Stimulated activated CD4-positive, alpha-beta T cell treated with anti-CD3 and anti-CD28 coated beads, Interleukin-1b, Interleukin-23, amount 100 ng/mL, for 1 hour (primary cell): ENCODE measurements at places on chromosomes 7 and 10.

GRCh38 chr10:33122014-33122809 is 164.2 kb upstream of the ITGB1 start:
- no peak for DNase-seq

DNA sequence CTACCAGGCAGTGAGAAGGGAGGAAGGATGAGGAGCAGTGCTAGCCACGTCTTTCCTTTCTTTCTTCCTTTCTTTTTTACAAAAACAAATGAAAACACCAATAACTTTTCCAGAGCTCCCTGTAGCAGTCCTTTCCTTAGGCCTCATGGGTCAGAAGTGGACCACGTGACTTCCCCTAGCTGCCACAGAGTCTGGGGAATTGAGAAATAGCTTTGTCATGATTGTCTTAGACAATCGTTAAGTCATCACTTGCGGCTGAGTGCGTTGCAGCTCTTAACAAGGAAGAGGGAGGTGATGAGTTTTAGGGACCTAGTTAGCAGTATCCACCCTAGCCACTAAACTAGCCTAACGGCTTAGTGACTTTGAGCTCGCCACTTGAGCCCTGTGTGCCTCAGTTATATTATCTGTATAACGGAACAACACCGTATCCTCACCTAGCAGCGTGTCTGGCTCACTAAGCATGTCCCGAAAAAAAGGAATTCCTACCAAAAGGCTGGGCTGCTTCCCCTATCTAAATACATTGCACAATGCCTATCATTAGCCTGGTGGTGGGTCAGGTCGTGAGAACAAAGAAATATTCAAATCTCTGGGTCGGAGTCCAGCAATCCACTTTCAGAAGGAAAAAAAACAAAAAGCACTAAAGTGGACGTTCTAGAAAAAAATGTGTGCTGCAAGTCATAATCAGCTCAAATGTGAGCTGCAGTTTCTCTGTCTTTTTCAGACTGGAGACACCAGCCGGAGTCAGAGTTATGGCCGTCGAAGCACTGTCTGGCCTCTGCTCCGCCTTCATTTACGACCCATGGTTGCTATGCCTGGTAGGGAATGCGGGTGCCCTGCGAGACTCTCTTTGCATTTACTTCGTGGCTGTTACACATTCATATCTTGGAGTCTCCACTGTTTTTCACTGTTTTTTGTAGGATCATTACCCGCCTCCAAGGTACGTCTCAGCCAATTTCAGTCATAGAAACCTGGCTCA is 338.5 kb upstream of the FOXK1 start:
- no peak for DNase-seq

DNA sequence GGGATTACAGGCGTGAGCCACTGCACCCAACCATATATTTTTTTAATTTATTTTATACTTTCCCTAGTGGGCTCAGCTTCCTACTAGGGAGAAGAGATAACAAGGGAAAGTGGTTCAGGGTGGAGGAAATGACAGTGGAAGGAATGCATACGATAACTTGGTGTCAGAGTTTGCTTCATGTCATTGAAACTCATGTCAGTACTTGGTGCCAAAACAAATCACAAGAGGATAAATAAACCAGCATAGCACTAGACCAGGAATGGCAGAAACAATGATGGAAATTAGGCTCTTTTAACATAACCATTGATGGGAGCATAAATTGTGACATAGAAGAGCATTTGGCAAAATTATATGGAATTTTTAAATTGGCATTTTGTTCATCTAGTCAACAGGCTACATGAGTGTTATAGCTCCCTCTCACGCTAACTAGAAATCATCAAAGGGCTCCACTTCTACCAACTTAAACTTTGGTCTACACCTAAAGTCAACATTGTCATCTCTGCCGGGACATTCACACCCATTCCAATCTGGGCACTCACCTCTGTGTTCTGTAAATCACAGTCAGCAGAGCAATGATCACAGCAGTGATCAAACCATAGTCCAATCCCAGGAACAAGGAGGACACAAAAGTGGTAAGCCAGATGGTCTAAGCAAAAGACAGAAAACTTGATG is 41.2 kb downstream of the PSMC2 start:
- DNase-seq, result no peak

- DNase-seq, result no peak
These were observed 62.7 kb downstream of the LGI1 start for GRCh38 chr10:93820434-93820833.

- DNase-seq, result no peak
These were observed 9.2 kb downstream of the OR2A5 start for GRCh38 chr7:144057954-144058353.

DNA sequence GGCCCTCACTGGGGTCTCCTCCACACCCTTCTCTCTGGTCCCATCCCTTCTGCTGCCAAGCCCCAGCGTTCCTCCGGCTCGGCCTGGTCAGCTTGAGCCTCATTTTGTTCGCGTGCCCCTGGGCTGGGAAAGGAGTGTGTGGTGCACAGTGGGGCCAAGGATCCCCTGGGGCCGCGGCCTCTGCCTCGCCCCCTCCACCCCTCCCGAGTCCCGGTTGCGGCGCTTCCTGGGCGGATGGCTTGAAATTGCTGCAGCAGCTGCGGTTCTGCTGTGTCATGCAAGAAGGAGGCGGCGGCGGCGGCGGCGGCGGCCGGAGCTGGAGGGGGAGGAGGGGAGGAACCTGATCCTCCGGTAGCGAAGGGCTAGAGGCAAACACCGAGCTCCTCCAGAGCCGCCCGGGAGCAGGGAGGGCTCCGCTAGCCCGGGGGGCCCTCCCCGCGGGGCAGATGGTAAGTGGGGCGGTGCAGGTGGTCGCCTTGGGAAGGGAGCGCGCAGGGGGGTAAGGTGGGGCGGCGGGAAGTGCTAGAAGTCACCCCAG is 217.8 kb upstream of the MKLN1 start:
- peak; percentile 36 for DNase-seq

- no peak for DNase-seq
These were observed 1.3 kb downstream of the FGFR2 start for GRCh38 chr10:121596689-121597503.

- DNase-seq, result no peak
These were observed 417.0 kb upstream of the FOXK1 start for GRCh38 chr7:4265066-4265465.

DNA sequence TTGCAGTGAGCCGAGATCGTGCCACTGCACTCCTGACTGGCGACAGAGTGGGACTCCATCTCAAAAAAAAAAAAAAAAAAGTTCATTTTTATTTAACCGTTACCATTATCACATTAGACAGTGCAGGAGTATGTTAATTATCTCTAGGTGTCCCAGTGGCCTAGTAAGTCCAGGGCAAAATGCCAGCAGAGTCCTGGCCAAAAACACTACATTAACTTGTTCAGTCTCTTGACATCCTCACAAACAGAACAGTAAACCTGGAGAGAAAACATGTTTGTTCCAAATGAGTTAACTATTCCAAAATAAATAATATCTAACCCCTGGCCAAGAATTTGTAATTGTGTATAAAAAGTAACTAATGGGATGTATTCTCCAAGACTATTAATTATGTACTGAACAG is 43.2 kb downstream of the PTPRZ1 start:
- DNase-seq, result no peak

GRCh38 chr10:97999066-97999922 is 31.1 kb downstream of the CRTAC1 start:
- no peak for DNase-seq

DNA sequence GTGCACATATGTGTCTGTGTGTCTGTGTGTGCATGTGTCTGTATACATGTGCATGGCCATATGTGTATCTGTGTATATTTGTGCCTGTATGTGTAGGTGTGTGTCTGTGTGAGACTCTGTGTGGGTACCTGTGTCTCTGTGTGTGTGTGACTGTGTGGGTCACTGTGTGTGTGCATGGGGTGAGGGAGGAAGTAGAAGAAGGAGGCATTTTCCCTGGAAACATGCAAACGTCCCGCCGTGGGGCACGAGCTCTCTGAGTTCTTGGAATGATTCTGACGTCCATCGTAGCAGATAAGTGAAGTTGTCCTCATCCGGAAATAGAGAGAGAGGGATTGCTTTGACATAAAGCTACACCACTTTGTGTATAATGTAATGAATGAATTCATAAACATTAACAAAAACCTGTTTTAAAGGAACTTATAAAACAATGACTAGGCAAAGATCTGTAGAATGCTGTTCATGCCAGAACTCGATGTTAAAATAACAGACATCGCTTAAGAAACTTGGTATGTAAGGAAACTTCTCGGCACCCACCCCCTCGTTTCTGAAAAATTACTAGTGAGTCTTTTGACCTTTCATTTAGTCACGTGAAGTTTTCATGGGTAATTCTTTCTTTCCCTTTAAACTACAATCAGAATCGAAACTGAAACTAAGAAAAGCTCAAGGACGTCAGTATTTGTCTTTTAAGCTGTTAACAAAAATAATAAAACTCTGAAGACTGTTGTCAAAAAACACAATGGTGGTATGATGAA is 43.6 kb upstream of the KLF6 start:
- no peak for DNase-seq

- DNase-seq, result no peak
These were observed 1.6 kb downstream of the POLR1F start for GRCh38 chr7:19707240-19707639.

GRCh38 chr7:106968160-106968559 is 76.3 kb upstream of the PRKAR2B start:
- DNase-seq, result no peak

- no peak for DNase-seq
These were observed 606.4 kb downstream of the SORCS1 start for GRCh38 chr10:106557951-106558733.

DNA sequence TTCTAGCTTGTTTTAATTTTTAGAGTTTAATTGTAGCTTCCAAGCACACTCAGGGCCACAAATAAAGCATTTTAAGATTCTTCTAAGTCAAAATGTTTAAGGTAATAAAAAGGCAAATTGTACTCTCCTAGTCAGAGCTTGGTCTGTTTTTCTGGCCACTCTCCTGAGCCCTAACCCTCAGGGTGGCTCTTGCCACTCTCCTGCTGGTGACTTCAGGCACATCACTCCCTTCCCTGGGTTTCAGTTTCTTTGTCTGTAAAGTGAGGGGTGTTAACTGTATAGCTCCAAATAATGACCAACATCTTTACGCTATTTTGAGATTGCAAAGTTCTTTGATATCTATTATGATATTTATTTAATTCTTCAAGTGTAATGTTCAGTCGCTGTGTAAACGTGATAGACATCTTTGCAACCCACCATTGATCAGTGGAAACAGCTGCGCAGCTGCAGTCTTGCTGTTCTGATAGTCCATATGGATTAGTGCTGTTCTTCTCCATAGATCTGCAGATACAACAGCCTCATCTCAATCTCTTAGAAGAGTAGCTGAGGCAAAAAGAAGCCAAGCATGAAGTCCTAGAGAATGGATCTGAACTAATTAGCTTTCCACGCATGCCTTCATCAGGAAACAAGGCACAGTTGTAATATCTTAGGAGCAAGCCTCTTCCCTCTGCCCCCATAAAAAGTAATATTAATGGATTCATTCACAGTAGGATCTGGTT is 189.9 kb downstream of the PLPP4 start:
- DNase-seq, result no peak

DNA sequence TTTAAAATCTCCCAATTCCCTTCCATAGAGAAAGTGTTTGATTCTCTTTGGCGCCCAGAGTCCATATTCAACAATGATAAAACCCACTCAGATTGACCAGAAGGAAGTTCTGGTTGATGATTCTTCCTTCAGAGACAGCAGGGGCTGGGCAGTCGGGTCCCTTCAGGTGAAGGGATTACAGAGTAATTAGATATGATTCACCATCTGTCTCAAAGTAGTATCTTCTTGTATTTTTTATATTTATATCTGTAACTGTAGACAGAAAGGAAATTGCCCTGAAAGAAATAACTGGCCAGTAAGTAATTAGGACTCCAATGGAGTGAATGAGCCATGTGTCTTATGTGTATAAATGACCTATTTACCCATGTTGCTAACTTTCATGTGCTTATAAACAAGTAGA is 156.0 kb downstream of the PLCE1 start:
- no peak for DNase-seq

DNA sequence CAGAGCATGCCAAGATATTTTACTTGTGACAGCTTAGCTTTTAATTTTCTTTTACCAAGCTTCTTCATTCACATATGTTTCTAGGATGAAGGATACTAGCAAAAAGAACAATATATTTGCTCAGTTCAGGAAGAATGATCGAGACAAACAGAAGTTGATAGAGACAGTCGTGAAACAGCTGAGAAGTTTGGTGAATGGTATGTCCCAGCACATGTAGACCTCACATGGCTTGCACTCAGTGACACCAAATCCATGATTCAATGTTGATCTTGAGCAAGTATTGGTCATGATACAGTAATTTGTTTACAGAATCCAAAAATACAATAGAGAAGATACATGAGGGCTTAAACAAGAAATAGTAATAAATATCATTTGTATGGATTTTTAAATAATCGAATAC is 2.5 kb upstream of the CYP26C1 start:
- no peak for DNase-seq

- DNase-seq, result no peak
These were observed 126.7 kb downstream of the RGS10 start for GRCh38 chr10:119415536-119416503.

- no peak for DNase-seq
These were observed 143.2 kb downstream of the SRPK2 start for GRCh38 chr7:105245398-105246114.

GRCh38 chr7:129949292-129950133 is 3.2 kb downstream of the UBE2H start:
- DNase-seq, result no peak

DNA sequence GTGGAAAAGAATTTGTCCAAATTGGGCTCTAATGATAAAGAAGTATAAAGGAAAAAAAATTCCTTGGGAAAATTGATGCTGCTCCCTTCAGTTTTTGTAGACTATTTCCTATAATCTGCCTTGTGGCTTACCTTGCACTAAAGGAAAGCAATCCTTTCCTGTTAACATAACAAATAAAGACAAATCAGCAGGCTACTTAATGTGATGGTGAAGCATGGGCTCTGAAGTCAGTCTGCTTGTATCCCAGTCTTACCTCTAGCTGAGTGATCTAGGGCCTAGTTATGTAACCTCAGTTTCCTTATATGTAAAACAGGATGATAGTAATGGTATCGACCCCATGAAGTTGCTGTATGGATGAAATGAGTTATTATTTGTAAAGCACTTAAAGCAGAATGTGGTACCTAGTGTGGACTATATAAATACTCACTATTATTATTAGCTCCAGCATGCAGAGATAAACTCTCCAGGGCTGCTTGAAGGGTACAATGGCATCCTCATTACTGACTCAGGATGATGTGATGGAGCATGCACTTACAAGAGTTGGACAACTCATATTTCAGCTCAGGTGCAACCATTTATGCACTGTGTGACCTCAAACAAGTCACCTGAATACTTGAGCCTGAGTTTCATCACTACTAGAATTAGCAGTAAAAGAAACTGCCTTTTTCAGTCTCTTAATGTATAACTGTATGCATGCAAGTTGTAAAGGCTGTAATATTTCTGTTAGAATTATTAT is 156.1 kb downstream of the DKK1 start:
- no peak for DNase-seq

- no peak for DNase-seq
These were observed at the start of gene FAM237B for GRCh38 chr7:90320801-90321494. Gene FAM237B (minus strand): TSS chr7:90321304. CDS start chr7:90319748, 1,556 bp downstream.

DNA sequence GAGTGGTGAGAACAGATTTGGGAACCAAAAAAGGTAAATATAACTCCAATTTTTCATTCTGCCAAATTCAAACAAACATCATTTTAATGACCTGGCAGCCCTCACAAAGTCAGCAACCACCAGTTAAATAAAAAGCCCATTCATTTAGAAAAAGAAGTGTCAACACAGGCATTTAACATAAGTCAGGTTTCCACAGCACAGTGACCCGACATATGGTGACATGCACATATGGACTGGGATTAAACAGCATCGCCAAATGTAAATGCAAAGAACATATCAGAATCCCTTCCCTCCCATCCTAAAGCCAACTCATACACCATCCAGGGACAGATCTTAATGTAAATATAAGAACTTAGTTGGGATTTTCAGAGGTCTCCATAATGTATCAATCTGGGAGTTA is 293.2 kb downstream of the FGFR2 start:
- DNase-seq, result no peak

- DNase-seq, result no peak
These were observed 115.9 kb downstream of the CCNY start for GRCh38 chr10:35452171-35452570.
